ENCODE measurements at places on chromosomes 7 and 10.

DNA sequence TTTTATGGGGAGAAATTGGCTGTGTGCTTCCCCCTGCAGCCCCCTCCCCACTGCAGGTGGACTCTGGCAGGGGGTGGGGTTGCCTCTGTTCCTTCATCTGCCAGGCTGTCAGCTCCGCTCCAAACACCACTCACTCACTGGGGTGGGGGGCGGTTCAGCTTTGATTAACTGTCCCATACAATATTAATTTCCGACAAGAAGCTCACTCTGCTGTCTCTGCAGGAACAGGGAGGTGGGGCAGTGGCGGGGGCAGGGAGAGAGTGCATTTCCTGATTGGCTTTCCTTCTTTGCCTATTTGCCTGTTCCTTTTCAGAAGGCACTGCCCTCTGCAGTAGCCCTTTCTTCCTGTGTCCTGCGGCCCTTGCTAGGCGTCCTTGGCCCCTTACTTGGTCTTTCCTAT lies 500.8 kb downstream of the PLXNA4 start:
- no peaks in the 10 kb centered on the region for H3K36me3 ChIP-seq
- DNase-seq: no peak
- H3K27me3 ChIP-seq: no peaks in the 10 kb centered on the region

GRCh38 chr7:106018566-106019469 lies 55.8 kb downstream of the CDHR3 start:
- no peak overlapping the region for H3K27ac ChIP-seq
- H3K4me3 ChIP-seq: no peak overlapping the region
- H3K4me1 ChIP-seq: peaks cover 34% of the 10 kb centered on the region
- H3K36me3 ChIP-seq: no peaks in the 10 kb centered on the region
- no peaks in the 10 kb centered on the region for H3K27me3 ChIP-seq

GRCh38 chr7:74514131-74514591 lies 60.5 kb downstream of the GTF2IRD1 start:
- H3K36me3 ChIP-seq: no peaks in the 10 kb centered on the region
- no peak overlapping the region for H3K4me3 ChIP-seq
- no peak for DNase-seq
- H3K27me3 ChIP-seq: no peaks in the 10 kb centered on the region

- H3K4me3 ChIP-seq: no peak overlapping the region
- peaks cover 9% of the 10 kb centered on the region for H3K4me1 ChIP-seq
- no peak for DNase-seq
- peaks cover 29% of the 10 kb centered on the region for H3K27me3 ChIP-seq
- H3K36me3 ChIP-seq: no peaks in the 10 kb centered on the region
Measured at GRCh38 chr10:118596426-118597124, 1.1 kb upstream of the PRLHR start.

DNA sequence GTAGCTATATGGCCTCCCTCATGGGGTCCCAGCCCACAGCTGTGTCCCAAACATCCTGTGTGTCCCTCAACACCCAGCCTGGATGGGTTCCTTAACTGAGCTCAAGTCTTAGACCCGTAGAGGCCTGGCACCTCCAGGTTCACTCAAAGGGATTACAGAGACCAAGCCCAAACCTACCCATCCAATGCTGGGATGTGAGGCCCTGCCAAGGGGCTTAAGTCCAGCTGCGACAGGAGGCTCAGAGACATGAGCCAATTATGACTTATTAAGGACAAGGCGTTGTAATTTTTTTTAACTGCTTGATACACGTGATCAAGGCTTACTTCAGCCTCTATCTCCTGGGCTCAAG lies 105.6 kb upstream of the RET start:
- no peaks in the 10 kb centered on the region for H3K36me3 ChIP-seq
- no peak overlapping the region for H3K27ac ChIP-seq
- no peak for DNase-seq
- H3K4me1 ChIP-seq: no peaks in the 10 kb centered on the region
- H3K27me3 ChIP-seq: no peaks in the 10 kb centered on the region

DNA sequence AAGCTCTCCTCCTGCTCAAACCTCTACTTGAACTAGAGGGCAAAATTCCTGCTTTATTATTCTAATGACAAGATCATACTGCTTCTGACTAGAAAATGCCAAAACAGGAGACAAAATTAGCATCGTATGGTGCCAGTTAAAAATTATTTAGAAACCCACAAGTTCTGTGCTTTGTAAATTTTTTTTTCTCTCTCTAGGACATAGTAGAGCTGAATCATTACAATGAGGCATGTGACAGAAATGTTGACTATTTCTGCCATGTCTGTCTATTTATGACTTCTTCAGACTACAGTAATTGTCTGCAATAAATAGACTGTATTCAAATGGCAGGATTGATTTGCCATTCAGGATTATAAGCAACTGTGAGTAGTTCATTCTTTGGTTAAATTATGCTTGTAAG lies 335.8 kb downstream of the PRPF18 start:
- no peak overlapping the region for H3K4me3 ChIP-seq
- DNase-seq: no peak
- no peaks in the 10 kb centered on the region for H3K27me3 ChIP-seq
- H3K36me3 ChIP-seq: no peaks in the 10 kb centered on the region
- no peak overlapping the region for H3K27ac ChIP-seq
